NB4 (cell line): ENCODE measurements at places on chromosomes 2 and 18.

DNA sequence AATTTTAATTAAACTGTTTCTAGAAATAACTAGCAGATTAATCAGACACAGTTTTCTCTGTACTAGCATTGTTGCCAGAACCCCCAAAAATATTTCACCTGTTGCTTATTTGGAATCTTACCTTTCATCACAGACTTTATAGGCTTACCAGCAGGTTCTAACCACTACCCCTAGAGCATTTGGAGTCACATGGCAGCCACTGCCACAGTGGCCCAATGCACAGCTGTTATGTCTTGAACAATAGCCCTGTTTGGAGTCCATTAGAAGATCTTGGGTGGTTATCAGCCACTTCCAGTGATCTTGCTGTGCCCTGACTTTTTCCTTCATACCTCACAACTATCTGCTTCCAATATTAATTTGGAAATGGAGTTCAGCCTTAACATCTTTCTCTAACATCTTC lies 186.2 kb upstream of the TANK start:
- DNase-seq: no peak

- no peak for DNase-seq
Observed at GRCh38 chr2:621303-622099, 55.7 kb downstream of the TMEM18 start.

GRCh38 chr2:191217580-191217979 lies 27.6 kb upstream of the MYO1B start:
- DNase-seq: peak; percentile 56

DNA sequence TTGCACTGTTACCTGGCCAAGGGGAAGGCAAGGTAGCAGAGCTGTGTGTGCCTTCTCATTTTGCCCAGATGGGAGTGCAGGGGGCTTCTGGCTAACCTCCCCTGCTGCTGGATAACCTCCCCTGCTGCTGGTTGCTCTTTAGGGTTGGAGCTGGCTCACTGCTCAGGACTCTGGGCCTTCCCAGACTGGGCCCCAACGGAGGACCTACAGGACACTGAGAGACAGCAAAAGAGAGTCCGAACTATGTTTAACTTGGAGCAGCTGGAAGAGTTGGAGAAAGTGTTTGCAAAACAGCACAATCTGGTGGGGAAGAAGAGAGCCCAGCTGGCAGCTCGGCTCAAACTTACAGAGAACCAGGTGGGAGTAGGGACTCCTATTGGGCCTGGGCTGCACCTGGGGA lies 5.8 kb upstream of the SMYD5 start:
- DNase-seq: no peak

DNA sequence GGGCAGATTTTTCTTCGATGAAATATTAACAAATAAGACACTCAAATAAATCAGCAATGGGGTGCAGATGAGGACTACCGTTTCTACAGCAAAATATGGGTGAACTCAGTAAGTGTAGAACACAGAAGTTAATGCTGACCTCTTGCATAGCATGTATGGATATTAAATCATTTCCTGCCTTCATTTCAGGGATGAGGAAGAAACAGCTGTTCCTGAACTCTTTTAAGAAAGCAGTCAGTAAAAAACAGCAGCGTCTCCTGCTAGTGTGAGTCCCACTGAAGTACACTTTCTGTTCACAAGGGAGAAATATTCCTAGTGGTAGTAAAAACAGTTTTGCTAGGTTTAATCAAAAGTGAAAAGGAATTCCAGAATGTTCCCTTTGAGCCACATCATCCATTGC lies 379.0 kb downstream of the ZEB2 start:
- no peak for DNase-seq

- peak; percentile 57 for DNase-seq
Observed at GRCh38 chr2:71347517-71347916, 15.9 kb downstream of the ZNF638 start.

DNA sequence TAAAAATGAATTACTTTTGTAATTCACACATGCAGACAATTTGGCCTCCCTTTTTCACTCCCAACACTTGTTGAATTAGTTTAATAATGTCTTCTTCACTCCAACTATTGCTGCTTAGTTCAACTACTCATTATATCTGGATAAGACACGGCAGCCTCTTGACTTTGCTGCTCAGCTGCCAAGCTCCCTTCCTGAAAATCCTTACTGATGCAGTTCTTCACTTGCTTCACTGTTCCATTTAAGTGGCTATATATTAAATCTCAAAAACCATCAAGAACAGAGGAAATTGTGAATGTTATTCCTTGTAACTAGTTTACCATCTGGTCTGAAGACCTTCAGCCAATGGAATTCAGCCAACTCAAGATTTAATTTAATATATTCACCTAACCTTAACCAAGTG lies 127.1 kb downstream of the NCOA1 start:
- DNase-seq: no peak

DNA sequence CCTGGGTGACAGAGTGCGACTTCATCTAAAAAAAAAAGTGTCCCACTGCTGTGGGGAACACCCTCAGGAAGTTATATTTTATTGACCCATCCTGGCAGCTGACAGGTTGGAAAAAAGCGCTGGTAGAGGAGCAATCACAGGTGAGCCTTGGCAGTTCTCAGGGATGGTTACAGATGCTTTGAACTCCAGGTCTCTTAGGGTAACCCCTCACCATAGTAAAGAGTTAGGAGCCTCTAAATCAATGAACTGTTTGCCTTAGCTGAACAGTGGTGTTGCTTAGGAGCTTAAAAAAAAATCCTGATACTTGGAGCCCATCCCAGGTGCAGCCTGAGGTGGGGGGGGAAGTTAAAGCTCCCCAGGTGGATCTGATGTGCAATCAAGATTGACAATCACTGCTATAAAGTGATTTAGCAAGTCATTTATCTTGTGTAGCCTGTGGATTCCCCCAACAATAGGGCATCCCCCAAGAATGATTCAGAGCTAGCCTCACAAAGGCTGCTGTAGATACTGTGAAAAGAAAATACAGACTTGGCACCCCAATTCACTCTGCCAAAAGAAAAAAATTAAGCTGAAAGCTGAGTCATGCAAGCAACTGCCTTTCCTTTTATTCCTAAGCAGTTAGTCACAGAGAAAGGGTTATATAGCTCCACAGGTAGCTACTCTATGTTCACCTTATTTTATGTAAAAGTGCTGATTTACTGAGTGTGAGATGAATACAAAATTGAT lies 14.8 kb downstream of the SLC16A14 start:
- DNase-seq: no peak

DNA sequence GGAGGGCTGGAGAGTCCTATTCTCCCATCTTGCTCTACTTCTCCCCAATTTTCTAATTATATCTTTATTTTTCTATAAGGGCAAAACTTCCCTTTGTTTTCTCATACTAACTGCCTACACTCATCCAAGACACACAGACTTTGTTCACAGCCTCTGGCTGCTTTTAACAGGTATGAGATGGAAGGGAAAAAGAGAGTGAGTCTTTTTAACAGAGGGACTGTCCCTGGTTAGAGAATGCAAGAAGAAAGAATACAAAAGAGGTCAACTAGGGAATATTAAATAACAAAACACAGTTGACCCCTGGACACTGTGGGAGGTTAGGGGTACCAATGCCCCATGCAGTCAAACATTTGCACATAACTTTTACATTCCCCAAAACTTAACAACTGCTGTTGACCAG lies 41.8 kb downstream of the SP100 start:
- no peak for DNase-seq

DNA sequence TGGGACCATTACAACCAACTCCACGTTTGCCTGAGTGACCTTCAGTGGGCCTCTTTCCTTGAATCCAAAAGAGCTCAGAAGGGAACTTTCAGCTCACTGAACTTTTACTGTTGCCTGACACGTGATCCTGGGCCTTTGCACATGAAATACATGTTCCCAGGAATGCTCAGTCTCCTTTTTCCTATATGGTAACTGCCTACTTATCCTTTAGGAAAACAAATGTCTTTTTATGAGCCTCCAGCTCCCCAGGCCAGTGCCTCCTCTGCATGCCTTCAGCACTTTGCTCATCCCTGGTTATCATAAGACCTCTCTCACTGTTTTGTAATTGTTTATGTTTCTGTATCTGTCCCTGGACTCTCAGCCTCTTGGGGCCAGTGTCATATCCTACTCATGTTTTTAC lies 5.1 kb downstream of the PLA2R1 start:
- DNase-seq: no peak

GRCh38 chr2:74498500-74499266 lies 720 bp downstream of the LBX2 start:
- DNase-seq: peak; percentile 62

GRCh38 chr2:209956271-209956670 lies 46.2 kb upstream of the RPE start:
- no peak for DNase-seq

DNA sequence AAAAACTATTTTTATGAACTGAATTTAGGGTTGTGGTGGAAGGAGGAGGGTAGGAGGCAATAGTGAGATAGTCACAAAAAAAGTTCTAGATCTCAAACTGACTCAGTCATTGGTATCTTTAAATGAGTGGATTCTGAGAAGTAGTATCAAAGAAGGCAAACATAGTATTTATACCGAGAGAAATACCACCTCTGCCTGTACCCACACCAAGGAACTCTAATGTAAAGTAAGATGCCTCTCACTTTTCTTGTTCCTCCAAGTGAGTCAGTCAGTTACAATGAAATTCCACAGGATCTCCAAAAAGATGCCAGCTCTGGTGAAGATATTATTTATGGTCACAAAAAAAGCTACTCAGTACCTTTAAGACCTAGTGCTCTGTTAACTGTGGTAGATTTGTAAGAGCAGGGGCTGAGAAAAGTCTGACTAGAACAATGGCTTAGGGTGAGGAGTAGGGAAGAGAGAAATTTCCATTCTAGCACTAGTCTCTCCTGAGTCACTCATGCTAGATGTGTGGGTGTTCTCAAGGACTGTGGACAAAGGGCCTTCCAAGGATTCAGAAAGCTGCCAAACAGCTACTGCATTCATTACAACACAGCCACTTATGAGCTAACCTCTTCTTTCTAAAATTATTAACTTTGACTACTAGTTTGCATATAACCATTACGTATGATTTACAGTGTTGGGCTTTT lies 36.3 kb downstream of the YWHAQ start:
- no peak for DNase-seq

DNA sequence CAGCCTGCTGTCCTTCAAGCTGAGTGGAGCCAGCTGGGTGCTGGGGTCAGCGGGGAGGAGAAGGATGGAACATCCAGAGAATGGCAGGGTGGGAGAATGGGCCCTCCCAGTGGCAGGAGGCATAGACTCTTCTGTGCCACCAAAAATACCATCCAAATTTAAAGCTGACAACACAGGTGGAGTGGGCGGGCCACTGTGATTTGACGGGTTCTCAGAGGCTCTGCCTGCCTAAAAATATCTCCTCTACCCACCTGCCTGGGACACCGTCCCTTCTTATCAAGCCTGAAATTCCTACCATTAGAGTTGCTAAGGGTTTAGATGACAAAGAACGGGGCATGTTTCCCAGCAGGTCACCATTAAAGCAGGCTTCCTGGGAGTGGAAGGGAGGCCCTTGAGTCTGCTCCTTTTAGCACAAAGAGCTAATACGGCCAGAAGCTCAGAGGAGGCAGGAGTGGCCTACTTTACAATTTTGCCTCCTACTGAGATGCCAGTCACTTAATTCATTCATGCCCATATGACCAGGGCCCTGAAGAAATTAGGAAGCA lies 19.8 kb upstream of the MARCHF4 start:
- DNase-seq: no peak

DNA sequence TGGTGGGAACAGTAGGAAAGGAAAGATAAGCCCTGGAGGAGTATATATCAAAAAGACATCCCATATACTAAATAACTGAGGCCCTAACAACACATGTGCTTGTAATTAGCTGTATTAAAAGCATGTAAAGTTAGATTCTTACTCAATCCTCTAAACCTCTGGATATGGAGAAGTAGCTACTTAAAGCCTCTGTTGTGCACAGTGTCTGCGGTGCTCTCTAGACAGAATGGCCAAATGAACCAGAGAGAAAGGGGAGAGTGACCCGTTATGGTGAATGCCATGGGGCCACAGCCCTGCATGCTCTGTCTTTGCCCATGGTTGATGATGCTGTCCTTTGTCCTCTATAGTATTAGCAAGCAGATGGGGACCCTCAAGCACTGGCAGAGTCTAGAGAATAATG lies 104.4 kb upstream of the SLC8A1 start:
- no peak for DNase-seq

GRCh38 chr18:7370802-7371201 lies 139.9 kb downstream of the LRRC30 start:
- no peak for DNase-seq

GRCh38 chr2:174874085-174874484 lies 109.8 kb upstream of the CHRNA1 start:
- DNase-seq: no peak

DNA sequence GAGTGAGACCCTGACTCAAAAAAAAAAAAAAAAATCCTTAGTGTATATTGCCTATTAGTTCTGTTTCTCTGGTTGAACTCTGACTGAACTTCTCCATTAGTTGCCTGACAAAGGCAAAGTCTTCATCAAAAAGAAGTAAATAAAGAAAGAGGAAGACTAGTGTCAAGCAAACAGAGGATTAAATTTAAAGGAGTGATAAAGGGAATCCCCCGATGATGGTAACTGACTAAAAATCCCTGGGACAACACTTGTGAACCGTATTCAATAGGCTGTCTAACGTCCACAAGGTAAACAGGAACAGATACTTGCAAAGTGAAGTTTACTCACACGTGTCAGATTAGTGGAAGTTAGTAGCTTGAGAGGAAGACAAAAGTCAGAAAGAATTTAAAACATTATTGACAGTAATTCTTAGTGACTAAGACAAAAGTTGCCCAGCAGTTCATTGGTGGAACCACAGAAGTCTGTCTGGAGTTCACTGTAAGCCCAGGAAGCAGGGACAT lies 26.2 kb upstream of the SPOPL start:
- DNase-seq: no peak

DNA sequence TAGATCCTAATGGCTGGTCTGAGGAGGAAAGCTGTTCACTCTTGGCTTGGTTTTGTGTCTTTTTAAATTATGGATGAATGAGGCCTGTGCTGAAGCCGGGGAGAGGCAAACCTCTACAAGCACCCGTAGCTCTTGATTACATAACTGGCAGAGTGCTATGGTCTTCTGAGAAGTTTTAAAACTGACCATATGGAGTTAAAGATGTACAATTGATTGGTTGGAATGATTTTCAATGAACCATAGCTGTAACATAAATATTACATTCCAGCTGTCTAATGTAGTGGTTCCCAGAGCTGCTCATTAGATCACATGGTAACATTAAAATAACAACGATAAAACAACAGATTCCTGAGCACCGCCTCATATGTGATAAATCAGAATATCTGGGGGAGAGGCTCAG lies 71.1 kb upstream of the MAP4K3 start:
- no peak for DNase-seq

- no peak for DNase-seq
Observed at GRCh38 chr2:201839727-201840126, 33.4 kb downstream of the CDK15 start.
